ENCODE measurements at places on chromosomes 12 and 14. TPM values are rescaled to one million over a fixed set of nuclear protein-coding genes. Genes with fewer than 3 reads are reported as not detected.

- no peak overlapping the region for H3K27ac ChIP-seq
- peaks cover 10% of the 10 kb centered on the region for H3K36me3 ChIP-seq
- no peak overlapping the region for H3K4me3 ChIP-seq
- DNase-seq: no peak
- H3K4me1 ChIP-seq: peaks cover 6% of the 10 kb centered on the region
Observed at GRCh38 chr12:1790444-1790843, 29.9 kb upstream of the LRTM2 start.

DNA sequence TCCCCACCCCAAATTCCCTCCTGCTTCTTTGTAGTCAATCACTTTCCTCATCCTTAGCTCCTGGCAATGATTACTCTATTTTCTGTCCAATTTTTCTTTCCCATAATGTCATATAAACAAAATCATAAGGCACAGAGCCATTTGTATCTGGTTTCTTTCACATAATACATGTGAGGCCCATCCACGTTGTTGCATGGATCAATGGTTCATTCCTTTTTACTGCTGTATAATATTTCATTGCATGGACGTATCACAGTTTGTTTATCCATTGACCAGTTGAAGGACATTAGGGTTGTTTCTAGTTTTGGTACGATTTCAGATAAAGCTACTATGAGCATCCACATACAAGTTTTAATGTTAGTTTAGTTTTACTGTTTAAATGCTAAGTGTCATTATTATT is 13.7 kb upstream of the MED13L start:
- no peaks in the 10 kb centered on the region for H3K36me3 ChIP-seq
- peaks cover 19% of the 10 kb centered on the region for H3K4me1 ChIP-seq
- no peaks in the 10 kb centered on the region for H3K27me3 ChIP-seq
- no peak overlapping the region for H3K4me3 ChIP-seq
- H3K27ac ChIP-seq: no peak overlapping the region

The KRT75 gene
- polyA plus RNA-seq: 6.8 TPM

DNA sequence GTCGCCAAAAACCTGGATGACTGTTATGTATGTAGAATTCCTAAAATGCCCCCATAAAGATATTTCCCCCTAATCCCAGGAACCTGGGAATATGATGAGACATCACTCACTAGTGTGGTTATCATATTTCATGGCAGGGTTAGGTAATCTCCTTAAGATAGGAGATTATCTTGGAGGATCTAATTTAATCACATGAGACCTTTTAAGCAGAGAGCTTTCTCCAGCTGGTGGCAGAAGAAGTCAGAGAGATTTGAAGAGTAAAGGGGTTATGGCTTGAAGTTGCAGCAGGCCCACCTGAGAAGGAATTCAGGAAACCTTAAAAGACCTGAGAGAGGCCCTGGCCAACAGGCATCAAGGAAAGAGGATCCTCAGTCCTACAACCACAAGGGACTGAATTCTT is 53.6 kb downstream of the DYRK2 start:
- H3K36me3 ChIP-seq: no peaks in the 10 kb centered on the region
- H3K27ac ChIP-seq: no peak overlapping the region
- H3K4me1 ChIP-seq: peaks cover 23% of the 10 kb centered on the region
- no peak for DNase-seq
- no peaks in the 10 kb centered on the region for H3K27me3 ChIP-seq

- no peak overlapping the region for H3K4me3 ChIP-seq
- H3K27me3 ChIP-seq: no peaks in the 10 kb centered on the region
- no peak for DNase-seq
- H3K36me3 ChIP-seq: no peaks in the 10 kb centered on the region
Observed at GRCh38 chr14:68966872-68967301, 12.2 kb downstream of the ACTN1 start.

DNA sequence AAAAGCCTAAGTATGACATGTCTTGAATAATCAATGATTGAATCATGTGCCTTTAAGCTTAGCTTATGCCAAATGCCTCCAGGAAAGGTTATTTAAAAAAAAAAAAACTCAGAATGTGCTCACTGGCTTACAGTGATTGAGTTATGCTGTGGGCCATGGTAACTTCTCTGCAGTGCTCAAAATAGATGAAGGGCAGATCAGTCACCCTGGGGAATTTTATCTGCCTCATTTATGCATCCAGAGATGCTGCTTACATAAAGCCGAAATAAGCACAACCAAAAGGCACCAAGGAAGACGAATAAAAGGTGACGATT is 118.7 kb upstream of the MDM1 start:
- no peaks in the 10 kb centered on the region for H3K36me3 ChIP-seq
- peaks cover 24% of the 10 kb centered on the region for H3K4me1 ChIP-seq
- peak overlapping the region; percentile 72 for H3K27ac ChIP-seq
- no peak for DNase-seq
- H3K4me3 ChIP-seq: no peak overlapping the region
- H3K27me3 ChIP-seq: no peaks in the 10 kb centered on the region

The NTN4 gene
- 21.9 TPM for polyA plus RNA-seq

The GLIPR1L1 gene
- polyA plus RNA-seq: 0.05 TPM

DNA sequence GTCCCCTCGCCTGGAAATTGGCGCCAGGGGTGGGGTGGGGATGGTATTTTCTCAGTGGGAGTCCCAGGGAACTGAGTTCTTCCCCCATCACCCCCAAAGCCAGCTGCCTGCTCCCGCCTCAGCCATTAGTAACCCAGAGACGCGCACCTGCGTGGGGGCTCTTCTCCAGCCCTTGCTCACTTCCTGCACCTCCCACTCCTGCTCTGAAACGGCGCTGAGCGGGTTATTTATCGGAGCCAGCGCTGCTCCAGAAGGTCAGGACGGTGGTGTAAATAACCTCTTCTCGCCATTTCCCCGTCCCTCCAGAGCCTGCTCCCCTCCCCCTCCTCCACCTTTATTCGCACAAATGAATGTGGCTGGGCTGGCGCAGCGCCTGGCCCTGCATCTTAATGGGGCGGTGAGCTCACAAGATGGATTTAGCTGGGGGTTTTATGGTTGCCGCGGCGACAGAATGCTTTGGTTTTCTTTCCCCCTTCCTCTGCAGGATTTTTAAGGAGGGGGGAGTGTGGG is 12.2 kb downstream of the GPR84 start:
- peaks cover 11% of the 10 kb centered on the region for H3K4me1 ChIP-seq
- H3K4me3 ChIP-seq: peak overlapping the region; percentile 26
- H3K27ac ChIP-seq: peak overlapping the region; percentile 60
- peaks cover 29% of the 10 kb centered on the region for H3K36me3 ChIP-seq

DNA sequence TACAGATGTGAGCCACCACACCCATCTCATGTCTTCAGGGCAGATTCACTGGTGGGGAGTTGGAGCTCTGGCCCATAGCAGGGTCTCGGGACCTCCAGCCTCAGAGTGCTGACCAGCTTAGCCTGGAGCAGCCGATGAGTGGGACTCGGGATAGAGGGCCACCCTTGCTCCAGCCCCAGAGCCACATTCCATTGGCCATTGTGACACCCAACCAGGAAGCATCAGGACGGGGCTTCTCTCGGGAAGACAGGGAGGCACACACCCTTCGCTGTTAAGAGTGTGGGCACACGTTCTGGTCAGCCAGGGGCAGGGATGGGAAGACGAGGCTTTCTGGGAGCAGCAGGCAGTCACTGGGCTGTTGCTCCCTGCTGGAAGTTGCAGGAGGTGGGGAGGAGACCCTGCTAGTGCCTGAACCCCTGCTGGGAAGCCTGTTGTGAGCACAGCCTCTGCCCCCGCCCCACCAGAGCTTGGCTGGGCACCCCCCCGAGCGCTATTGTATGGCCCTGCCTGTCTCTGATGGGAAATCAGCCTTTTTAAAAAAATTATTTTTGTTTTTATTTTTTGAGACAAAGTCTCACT is 1.6 kb downstream of the ADGRD1 start:
- H3K36me3 ChIP-seq: no peaks in the 10 kb centered on the region
- H3K27ac ChIP-seq: no peak overlapping the region
- peaks cover 27% of the 10 kb centered on the region for H3K27me3 ChIP-seq
- no peaks in the 10 kb centered on the region for H3K4me1 ChIP-seq
- no peak overlapping the region for H3K4me3 ChIP-seq
- no peak for DNase-seq

GRCh38 chr12:51018956-51019355 is 7.2 kb downstream of the SLC11A2 start:
- peak overlapping the region; percentile 57 for H3K27ac ChIP-seq
- H3K4me1 ChIP-seq: peaks cover 48% of the 10 kb centered on the region
- DNase-seq: no peak

- H3K27ac ChIP-seq: no peak overlapping the region
- DNase-seq: no peak
- peaks cover 3% of the 10 kb centered on the region for H3K36me3 ChIP-seq
- H3K4me3 ChIP-seq: no peak overlapping the region
Observed at GRCh38 chr12:49502590-49502989, 36.2 kb upstream of the KCNH3 start.

- H3K4me1 ChIP-seq: no peaks in the 10 kb centered on the region
- no peak overlapping the region for H3K4me3 ChIP-seq
- no peaks in the 10 kb centered on the region for H3K36me3 ChIP-seq
- H3K27me3 ChIP-seq: no peaks in the 10 kb centered on the region
- DNase-seq: no peak
Observed at GRCh38 chr14:40936861-40937260, 669.8 kb upstream of the LRFN5 start.

GRCh38 chr12:116594325-116595038 is 35.3 kb downstream of the MAP1LC3B2 start:
- no peaks in the 10 kb centered on the region for H3K27me3 ChIP-seq
- no peaks in the 10 kb centered on the region for H3K36me3 ChIP-seq
- H3K27ac ChIP-seq: peak overlapping the region; percentile 3
- no peak overlapping the region for H3K4me3 ChIP-seq

DNA sequence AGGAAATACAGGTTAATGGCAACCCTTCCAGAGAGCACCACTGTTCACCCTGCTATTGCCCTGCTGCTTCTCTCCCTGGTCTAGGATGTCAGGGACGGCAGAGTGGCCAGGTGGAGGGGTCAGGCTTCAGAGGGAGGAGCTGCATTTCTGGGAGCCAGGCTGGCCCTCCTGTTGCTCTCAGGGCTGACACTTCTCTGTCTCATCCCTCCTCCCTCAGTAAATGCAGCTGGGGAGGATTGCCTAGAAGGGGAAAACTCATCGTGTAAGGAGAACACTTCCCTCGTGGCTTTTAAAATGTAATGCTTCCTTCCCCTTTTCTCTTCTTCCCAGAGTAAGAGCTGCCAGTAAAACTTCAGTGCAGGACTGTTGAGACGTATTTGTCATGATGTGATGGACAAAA is 20.8 kb downstream of the SUSD6 start:
- H3K27me3 ChIP-seq: no peaks in the 10 kb centered on the region
- peaks cover 2% of the 10 kb centered on the region for H3K36me3 ChIP-seq
- no peak overlapping the region for H3K4me3 ChIP-seq
- DNase-seq: no peak
